Ovary (tissue), 10 donors: ENCODE measurements at places on chromosomes 5 and 9. TPM values are rescaled to one million over a fixed set of nuclear protein-coding genes. Genes with fewer than 3 reads are reported as not detected.

DNA sequence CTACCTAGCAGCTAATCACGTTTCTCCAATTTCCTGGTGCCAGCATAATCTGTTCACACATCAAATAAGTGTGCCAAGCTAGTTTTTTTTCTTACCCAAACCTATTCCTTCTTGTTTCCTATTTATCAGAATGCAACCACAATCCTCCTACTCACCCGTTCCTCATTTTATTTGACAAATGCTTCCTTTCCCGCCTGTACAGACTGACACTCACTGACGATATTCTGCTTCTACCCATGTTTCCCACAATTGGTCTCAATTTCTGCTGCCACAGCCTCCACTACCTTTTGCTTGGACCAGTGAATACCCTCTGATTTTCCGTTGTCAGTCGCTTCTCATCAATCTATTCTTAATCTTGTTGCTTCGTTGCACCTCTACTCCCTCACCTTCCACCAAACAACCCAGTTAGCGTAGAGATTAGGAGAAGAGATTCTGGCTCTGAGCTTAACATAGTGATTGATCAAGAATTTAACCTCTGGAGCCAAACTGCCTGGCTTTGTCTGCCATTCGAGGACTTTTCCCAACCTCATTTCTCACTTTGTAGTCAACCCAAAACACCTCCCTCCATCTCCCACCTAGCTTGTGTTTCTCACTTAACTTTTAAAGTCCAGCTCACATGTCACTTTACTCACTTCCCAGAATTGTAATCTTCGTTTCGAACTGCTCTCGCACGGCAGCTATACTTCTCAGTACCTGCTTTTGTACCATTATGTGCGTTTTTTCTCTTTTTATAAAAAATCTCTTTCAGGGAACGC, 729 bp upstream of the TMEM38B start:
- H3K27ac ChIP-seq = no peak overlapping the region
- H3K27me3 ChIP-seq = no peaks in the 10 kb centered on the region
- peaks cover 2% of the 10 kb centered on the region for H3K4me1 ChIP-seq
- no peaks in the 10 kb centered on the region for H3K36me3 ChIP-seq
- peak overlapping the region; percentile 85 for H3K4me3 ChIP-seq
- DNase-seq = no peak

DNA sequence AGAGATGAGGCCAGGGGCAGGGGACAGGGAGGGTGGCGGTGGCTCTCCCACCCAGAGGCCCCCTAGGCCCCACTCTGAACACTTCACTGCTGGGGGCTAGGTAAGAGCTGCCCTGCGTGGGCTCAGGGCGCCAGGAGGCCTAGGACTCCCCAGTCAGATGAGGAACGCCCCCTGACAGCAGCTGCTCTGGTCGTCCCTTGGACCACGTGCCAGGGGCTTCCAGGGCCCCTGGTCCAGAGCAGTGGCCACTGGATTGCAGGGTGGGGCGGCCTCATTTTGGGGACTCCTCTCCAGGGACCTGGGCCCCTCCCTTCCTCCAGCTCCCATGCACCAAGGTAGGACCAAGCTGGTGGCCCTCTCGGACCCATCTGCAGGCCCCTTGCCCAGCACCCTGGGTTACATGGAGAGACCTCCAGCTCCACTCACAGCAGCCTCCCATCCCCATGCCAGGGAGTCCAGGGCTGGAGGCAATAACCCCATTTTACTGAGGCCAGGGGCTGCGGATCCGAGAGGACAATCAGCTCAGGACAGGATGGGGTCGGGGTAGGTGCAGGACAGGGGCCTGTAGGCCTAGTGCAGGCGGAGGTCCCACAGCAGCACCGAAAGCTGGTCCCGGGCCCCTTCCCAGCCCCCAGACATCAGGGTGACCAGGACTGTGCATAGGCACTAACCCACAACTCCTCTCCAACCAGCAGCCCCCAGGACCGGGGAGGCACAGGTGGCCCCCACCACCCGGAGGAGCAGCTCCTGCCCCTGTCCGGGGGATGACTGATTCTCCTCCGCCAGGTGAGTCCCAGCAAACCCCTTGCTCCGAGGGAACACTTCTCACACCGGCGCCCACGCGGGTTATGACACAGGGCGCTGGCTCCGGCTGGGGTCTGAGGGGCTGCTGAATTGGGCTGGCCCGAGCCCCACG, 1.5 kb downstream of the EGFL7 start:
- no peak overlapping the region for H3K27ac ChIP-seq
- no peaks in the 10 kb centered on the region for H3K4me1 ChIP-seq
- no peaks in the 10 kb centered on the region for H3K36me3 ChIP-seq
- peaks cover 3% of the 10 kb centered on the region for H3K27me3 ChIP-seq
- no peak for DNase-seq

- no peak overlapping the region for H3K27ac ChIP-seq
- DNase-seq = no peak
- no peaks in the 10 kb centered on the region for H3K27me3 ChIP-seq
- no peaks in the 10 kb centered on the region for H3K4me1 ChIP-seq
- H3K4me3 ChIP-seq = no peak overlapping the region
These were observed 191.5 kb downstream of the ROR2 start for GRCh38 chr9:91758491-91758981.

DNA sequence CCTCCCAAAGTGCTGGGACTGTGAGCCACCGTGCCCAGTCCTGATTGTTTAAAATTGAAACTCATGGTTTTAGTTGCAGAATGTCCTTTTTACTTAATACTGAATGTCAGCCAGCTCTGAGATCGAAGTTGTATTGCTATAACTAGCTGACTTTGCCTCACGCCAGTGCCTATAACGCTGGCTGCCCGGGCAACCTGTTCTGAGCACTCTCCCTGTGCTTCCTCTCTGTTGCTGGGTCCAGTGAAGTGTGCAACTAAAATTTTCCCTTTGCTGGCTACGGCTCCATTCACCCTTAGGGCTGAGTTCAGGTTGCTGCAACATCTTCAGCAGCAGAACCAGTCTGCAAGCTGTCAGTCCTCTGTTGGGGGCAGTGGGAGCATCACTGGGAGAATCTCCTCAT, 65.9 kb downstream of the GLDC start:
- H3K27me3 ChIP-seq = no peaks in the 10 kb centered on the region
- no peaks in the 10 kb centered on the region for H3K36me3 ChIP-seq
- no peak overlapping the region for H3K27ac ChIP-seq
- H3K4me1 ChIP-seq = no peaks in the 10 kb centered on the region
- DNase-seq = no peak

- no peak overlapping the region for H3K4me3 ChIP-seq
- H3K27ac ChIP-seq = no peak overlapping the region
- H3K36me3 ChIP-seq = no peaks in the 10 kb centered on the region
- H3K4me1 ChIP-seq = no peaks in the 10 kb centered on the region
- H3K27me3 ChIP-seq = no peaks in the 10 kb centered on the region
These were observed 51.0 kb downstream of the DOCK2 start for GRCh38 chr5:169688106-169688505.

GRCh38 chr5:142358121-142358520, 33.3 kb upstream of the SPRY4 start:
- DNase-seq = no peak
- no peak overlapping the region for H3K27ac ChIP-seq
- no peaks in the 10 kb centered on the region for H3K27me3 ChIP-seq
- H3K4me3 ChIP-seq = no peak overlapping the region
- peaks cover 3% of the 10 kb centered on the region for H3K4me1 ChIP-seq

DNA sequence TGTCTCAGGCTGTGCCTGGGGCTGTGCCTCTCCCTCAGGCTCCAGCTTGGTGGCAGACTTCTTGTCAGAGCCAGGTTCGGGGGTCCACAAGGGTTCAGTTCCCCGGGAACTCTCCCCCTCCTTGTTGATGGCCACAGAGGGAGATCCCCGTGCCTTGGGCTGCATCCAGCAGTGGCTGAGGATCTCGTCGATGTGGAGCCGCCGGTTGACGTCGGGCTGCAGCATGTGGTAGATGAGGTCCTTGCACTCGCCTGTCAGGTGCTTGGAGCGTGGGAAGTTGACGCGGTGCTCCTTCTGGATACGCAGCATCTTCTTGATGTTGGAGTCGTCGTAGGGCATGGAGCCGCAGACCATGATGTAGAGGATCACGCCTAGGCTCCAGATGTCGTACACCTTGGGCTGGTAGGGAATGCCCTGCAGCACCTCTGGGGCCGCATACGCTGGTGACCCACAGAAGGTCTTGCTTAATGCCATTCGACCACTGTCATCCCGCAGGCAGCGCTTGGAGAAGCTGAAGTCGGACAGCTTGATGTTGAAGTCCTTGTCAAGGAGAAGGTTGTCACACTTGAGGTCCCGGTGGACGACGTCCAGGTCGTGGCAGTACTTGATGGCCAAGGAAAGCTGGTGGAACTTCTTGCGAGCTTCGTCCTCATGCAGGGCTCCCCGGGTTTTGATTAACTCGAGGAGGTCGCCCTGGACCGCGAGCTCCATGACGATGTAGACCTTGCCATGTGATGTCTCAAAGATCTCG, 752 bp downstream of the TSSK1B start:
- H3K36me3 ChIP-seq = no peaks in the 10 kb centered on the region
- no peaks in the 10 kb centered on the region for H3K27me3 ChIP-seq
- no peak for DNase-seq

DNA sequence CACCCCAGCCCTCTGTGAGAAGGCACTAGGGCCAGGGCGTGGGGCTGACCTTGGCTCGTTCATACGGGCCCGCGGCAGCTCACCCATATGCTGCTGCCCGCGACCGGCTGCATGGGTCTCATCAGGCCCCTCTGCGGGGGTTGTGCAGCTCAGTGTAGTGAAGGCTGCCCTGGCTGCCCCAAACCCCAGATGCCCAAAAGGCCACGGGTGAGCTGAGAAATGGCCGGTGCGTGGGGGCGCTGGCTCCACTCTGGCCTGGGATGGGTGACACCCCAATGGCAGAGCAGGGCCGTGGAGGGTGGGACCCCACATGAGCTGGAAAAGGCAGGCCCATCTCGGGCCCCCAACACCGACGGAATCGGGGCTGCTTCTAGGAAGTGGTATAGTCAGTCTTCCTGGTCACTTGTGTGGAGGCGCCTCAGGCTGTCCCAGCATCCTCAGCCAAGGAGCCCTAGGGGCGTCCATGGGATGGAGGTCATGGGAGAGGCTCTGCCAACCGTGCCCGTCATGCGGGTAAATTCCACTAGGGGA, 19.4 kb upstream of the LRRC14B start:
- peaks cover 19% of the 10 kb centered on the region for H3K4me1 ChIP-seq
- H3K27me3 ChIP-seq = no peaks in the 10 kb centered on the region
- no peaks in the 10 kb centered on the region for H3K36me3 ChIP-seq
- no peak overlapping the region for H3K4me3 ChIP-seq
- H3K27ac ChIP-seq = peak overlapping the region; percentile 67

- no peak for DNase-seq
- H3K27ac ChIP-seq = no peak overlapping the region
- no peak overlapping the region for H3K4me3 ChIP-seq
- no peaks in the 10 kb centered on the region for H3K36me3 ChIP-seq
These were observed 365.0 kb upstream of the CDH9 start for GRCh38 chr5:27403243-27403882.

DNA sequence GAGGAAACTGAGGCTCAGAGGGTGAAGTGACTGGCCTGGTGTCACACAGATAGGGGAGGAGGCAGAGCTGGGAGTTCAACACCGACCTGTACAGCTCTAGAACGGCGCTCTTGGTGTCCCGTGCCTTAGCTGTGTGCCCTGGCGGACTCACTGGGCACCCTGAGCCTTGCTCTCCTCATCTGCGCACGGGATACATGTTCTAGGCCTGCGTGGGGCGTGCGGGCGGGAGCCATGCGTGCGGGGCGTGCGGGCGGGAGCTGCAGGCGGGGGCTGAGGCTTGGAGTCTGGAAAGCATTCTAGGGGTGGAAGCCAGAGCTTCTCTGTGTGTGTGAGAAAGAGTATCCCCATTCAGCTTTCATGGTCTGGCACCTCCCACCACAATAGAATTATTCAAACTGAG, 165.3 kb downstream of the GAPVD1 start:
- no peaks in the 10 kb centered on the region for H3K36me3 ChIP-seq
- peaks cover 17% of the 10 kb centered on the region for H3K4me1 ChIP-seq
- H3K4me3 ChIP-seq = no peak overlapping the region
- DNase-seq = no peak

DNA sequence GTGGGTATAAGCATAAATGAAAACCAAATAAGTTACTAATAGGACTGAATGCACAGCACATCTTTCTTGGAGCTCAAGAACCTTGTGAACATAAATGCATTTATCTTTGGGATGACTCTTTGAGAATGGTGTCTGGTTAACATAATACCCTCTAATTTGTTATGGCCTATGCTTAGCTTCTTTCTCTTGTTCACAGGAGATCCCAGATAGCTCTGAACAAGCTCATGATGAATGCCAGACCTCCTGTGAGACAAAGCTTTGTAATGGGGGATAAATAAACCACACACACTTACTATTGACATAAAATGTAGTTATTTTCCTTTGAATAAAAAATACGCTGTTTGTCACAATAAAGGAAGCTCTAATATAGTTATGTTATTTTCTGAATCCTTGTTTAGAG, 111.5 kb downstream of the PSAT1 start:
- H3K4me1 ChIP-seq = no peaks in the 10 kb centered on the region
- no peaks in the 10 kb centered on the region for H3K27me3 ChIP-seq
- H3K27ac ChIP-seq = no peak overlapping the region
- no peak for DNase-seq

DNA sequence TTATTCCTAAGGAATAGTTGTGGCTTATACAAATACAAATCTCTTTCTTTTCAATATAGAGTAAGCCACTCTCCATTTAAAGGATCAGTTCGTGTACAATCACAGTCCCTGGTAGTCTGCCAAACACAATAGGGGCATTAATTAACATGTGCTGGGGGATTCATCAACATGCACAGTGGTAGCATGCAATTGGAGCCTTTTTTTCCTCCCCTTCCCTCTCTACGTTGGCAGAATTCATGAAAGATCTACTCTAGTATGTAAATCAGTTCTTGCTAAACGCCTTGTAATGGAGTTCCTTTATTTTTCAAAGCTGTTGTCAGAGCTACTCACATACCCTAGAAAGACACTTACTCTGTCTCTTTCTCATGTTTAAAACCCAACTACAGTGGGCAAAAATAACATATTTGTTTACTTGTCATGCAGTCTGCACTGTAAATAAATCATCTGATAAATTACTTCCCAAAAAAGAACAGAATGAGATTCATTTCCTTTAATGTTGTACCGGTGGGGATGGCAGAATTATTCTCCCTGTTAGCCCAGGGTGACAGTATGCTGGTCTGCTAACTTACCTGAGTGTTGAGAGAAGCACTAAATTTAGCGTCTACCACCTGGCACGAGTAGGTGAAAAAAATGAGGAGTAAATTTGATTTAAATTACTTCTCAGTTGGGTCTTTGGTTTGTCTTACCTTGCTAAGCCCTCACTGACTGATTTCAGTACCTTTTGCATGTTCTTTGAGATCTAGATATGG, 341.5 kb upstream of the CCNH start:
- H3K4me1 ChIP-seq = no peaks in the 10 kb centered on the region
- no peak overlapping the region for H3K4me3 ChIP-seq
- no peak for DNase-seq

GRCh38 chr5:15493501-15493900, 6.5 kb upstream of the FBXL7 start:
- peaks cover 2% of the 10 kb centered on the region for H3K4me1 ChIP-seq
- no peak overlapping the region for H3K4me3 ChIP-seq
- no peak for DNase-seq

- H3K36me3 ChIP-seq = no peaks in the 10 kb centered on the region
- DNase-seq = no peak
- H3K27ac ChIP-seq = no peak overlapping the region
- no peaks in the 10 kb centered on the region for H3K27me3 ChIP-seq
These were observed 78.9 kb downstream of the APBA1 start for GRCh38 chr9:69593301-69593700.

Gene NR5A1
- 65.0 TPM for total RNA-seq

Gene OTP
- not detected for total RNA-seq

Gene PCDH1
- total RNA-seq = 4.5 TPM

Gene ECSCR
- total RNA-seq = 4.4 TPM

Gene CDC25C
- 0.23 TPM for total RNA-seq

Gene PCSK5
- total RNA-seq = 41.8 TPM

Gene FGF10
- 15.8 TPM for total RNA-seq

Gene SLC1A1
- 0.76 TPM for total RNA-seq
